Caki2 (cell line): ENCODE measurements at places on chromosomes 1 and 21. TPM values are rescaled to one million over a fixed set of nuclear protein-coding genes. Genes with fewer than 3 reads are reported as not detected.
A peak's percentile ranks its signal among the peaks of the same experiment; 100 is the strongest.

DNA sequence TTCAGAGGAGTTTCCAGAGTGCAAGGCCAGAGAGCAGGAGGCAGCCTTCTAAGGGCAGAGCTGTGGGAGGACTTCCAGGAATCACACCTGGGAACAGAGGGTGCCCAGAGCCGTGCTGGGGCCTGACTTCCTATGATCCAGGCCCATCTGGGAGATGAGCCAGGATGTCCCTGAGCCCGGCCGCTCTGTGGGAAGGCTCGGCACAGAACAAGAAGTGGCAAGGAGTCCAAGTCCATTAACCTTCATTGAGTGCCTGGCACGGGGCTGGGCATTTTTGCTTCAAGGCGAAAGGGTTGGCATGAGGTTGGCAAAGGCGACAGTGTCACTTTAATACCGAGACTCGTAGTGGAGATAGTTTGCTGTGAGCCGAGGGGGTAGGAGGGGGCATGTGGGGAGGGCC is 18.2 kb downstream of the TMEM201 start:
- no peak for DNase-seq

DNA sequence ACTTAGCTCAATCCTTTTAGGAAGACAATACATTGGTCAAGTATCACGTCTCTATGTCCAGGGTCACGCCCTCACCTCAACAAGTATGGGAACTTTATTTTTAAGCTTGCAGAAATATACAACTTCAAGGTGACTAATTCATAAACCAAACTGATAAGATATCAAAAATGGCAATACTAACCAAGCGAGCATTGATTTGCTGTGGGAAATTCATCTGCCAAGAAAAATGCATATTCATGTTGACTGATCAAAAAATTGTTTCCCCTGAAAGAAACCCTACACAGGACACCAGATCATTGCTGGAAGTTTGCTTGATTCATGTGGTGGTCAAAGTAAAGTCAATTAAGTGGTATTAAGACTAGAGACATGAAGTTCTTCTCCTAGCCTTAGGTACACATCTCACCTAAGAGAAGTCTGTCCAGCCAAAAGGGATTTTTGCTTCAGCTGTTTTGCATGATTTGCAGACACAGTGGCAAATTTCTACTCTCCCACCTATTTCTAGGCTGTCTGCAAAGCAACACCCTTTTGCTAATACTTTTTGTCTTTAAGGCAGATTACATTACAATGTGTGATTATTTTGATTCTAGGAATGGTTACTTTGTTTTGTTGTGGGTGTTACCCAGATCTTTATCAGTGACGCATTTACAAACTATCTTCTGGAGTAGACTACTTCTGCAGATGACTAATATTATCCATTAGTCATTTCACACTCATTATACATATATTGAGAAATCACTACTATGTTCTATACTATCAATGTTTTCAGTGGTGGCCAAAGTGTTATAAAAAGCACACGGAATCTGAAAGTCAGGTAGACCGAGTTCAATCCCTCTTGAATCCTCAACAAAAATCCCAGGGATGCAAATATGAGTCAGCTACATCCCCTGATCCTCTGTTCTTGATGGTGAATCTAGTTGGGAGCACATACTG is 12.4 kb downstream of the SAMSN1 start:
- peak; percentile 73 for DNase-seq

- no peak for DNase-seq
Observed at GRCh38 chr1:31368611-31369107, 4.2 kb downstream of the FABP3 start.

- no peak for DNase-seq
Observed at GRCh38 chr1:41500378-41500777, 15.9 kb upstream of the EDN2 start.

DNA sequence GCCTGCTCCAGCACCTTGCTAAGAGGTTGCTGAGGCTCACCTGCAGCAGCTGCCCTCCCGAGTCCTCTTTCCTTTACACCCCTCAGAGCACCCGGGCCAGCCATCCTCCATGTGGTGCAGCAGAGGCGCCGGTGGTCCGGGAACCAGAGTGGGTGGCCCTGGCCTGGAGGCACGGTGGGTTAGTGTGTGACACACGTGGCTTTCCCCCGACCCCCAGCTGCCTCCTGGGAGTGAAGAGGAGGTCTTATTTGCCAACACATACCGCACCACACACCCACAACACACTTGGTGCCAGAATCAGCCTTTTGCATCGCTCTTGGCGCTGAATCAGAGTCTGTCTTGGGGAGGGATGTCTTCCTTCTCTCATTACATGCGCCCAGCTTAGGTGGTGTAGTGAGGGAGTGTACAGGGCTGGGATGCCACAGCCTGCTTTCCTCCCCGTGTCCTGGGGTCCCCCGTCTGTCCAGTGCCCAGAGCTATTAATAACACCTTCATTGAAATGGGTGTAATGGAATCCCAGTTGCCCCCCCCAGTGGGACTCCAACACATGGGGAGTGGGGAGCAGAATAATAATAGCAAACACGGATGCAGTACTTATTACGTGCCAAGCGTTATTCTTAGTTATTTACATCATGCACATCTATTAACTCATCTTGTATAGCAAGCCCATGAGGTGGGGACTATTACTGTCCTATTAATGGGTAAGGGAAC is 38.2 kb downstream of the MAPKAPK2 start:
- DNase-seq: no peak

GRCh38 chr21:16792101-16792500 is 720.7 kb upstream of the CXADR start:
- DNase-seq: no peak

- peak; percentile 11 for DNase-seq
Observed at GRCh38 chr1:85494904-85495266, 29.9 kb upstream of the DDAH1 start.

The NPHS2 gene
- not detected in 2 replicates for total RNA-seq
